ENCODE measurements at places on chromosomes 11 and 22.
A peak's percentile ranks its signal among the peaks of the same experiment; 100 is the strongest.

- peak; percentile 11 for DNase-seq
Measured at GRCh38 chr11:133635244-133635739, 103.0 kb upstream of the OPCML start.

DNA sequence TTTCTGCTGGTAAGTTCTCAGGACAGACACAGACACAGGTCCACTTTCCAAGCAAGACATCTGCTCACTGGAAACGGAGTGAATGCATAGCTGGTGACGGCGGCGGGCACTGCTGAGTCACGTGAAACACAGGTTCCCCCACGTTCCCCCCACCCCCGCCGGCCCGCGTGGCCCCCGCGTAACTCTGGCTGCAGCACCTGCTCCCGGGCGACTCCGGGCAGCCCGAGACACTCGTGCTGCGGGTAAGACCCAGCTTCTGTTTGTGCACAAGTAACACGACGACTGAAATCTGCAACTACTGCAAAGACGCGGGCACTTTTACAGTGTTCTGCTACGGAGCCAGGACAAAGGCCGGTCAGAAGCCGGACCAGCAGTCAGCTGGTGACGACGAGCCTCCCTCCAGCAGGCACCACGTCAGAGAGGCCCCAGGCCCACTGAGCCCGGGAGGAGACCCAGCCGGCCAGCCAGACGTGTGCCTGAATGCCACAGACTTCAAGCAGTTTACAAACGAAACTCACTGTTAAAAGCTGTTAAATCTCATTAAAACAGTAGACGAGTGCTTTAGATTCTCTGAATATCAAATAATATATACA lies 12.9 kb upstream of the ARFGAP3 start:
- no peak for DNase-seq

- no peak for DNase-seq
Measured at GRCh38 chr22:43998679-43999264, 25.3 kb upstream of the PARVB start.

- peak; percentile 85 for DNase-seq
Measured at GRCh38 chr11:133927690-133928627, 28.8 kb downstream of the IGSF9B start.

- no peak for DNase-seq
Measured at GRCh38 chr11:128480665-128481064, 106.7 kb downstream of the ETS1 start.

GRCh38 chr11:94862926-94863880 lies 95.0 kb downstream of the AMOTL1 start:
- no peak for DNase-seq

GRCh38 chr11:22711880-22712279 lies 45.5 kb downstream of the GAS2 start:
- DNase-seq, result no peak

DNA sequence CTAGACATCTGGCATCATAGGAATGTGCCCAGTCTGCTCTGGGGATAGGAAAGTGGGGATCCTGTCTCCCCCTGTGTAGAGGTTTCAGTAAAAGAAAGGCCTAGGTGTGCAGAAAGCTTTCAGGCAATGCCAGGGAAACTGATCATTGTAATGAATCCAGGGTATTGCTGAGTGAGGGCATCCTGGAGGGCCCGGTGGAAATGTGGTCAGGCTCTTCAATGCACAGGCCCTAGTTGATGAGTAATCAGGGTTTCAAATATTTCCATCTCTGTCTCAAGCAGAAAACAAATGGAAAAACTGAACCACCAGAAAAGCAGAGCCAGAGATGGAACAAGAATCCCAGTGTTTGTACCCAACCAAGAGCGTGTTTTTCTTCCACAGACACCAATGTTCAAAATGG lies 2.0 kb downstream of the CD3E start:
- DNase-seq, result no peak

DNA sequence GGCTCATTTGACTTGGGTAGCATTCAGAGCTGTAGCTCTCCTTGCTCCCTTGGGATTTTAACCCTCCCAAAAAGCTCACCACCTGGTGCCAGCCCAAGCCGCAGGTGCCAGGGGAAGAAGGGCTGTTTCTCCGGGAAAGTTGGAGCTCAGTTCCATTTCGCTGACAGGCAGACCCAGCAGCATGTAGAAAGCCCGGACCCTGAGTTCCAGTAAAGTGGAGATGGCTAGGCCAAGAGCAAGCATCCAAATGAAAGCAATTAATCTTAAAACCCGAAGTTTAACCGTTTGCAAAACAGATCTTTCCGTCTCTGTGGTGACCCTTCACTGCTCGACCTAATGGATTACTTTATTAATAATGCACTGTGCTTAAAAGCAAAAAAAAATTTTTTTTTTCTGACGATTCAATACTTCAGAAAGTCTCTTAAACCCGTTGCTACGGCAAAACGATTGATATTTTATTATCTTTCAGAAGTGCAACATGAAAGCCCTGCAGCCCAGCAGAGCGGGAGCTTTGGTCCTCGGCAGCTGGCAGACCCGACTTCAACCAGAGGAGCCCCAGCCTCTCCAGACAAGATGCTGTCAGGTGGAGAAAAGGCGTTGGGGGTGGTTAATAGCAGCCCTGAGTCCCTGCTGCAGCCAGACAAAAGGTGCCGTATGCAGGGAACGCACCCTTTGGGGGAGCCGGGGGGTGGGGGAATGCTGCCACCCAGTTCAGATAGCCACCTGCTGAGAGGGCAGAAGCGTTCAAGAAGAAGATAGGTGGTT lies 3.3 kb downstream of the LMO1 start:
- DNase-seq, result no peak

GRCh38 chr11:93832780-93833179 lies 17.6 kb downstream of the VSTM5 start:
- DNase-seq, result no peak

DNA sequence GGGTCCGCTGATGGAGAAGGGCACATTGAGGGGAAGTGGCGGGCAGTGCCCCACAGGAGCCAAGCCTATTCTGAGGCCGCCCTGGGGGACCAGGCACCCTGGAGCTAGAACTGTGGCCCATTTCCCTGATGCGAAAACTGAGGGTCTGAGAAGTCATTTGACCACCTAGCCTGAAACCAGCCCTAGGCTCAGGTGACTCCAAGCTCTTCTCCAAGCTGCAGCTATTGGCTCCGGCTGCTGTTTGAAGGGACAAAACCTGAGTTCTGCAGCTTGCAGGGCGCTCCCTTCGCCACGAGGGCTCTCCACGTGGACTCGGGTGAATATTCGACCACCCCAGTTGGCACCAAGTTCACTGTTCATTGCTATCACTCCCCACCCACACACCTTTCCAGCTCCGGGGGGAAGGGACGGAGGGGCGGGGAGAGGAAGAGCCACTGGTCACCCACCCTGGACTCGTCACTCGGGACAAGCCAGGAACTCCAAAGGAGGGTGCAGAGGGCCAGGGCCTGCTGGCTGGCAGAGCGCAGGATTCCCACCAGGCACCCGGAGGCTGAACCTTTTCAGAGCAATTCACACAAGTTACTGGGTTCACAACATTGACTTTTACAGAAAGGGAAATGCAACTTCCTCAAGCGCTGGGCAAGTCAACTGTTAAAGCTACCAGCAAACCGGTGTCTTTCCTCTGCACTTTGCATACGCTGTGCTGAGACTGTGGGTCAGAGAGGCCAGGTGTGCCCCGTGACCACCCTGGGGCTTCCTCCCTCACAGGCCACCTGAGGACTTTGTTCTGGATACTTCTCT lies 1.1 kb upstream of the RAC2 start:
- no peak for DNase-seq

- DNase-seq, result no peak
Measured at GRCh38 chr11:8178297-8178696, 9.5 kb upstream of the RIC3 start.

- DNase-seq, result no peak
Measured at GRCh38 chr11:46616551-46617133, 385 bp downstream of the HARBI1 start.

DNA sequence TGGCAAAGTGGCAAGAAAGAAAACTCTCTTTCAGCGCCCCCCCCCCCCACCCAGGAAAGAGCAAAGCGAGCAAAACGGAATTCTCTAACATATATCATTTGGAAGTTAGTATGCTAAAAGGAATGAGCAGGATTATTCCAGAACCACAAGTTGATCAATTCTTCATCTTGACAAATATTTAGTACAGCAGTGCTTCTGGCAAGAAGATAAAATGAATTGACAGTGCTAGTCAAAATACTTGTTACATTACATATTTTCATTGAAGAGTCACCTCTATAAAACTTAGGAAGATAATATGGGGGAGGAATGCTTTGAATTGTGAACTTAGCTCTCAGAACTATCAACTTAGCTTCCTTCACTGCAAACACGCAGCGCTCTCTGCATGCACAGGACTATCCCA lies 377.4 kb downstream of the DYNC2H1 start:
- DNase-seq, result no peak

DNA sequence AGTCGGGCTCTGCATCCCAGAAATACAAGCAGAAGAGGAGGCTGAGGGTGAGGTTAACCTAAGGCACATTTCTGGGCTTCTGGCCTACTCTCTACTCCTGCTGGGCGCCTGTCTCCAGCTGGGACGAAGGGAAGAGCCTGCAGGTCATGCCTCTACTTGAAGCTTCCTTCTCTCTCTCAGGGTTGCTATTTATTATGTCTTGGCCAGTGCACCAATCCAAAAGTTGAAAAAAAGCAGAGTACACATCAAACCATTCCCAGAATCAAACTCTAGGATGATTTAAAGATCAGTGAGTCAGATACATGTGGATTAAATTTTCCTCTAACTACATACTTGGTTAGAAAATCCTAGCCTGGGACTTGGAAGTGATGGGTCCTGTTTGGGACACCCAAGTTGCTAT lies 60.2 kb upstream of the CDON start:
- DNase-seq, result no peak

GRCh38 chr11:23272095-23272494 lies 411.8 kb upstream of the CCDC179 start:
- DNase-seq, result no peak

DNA sequence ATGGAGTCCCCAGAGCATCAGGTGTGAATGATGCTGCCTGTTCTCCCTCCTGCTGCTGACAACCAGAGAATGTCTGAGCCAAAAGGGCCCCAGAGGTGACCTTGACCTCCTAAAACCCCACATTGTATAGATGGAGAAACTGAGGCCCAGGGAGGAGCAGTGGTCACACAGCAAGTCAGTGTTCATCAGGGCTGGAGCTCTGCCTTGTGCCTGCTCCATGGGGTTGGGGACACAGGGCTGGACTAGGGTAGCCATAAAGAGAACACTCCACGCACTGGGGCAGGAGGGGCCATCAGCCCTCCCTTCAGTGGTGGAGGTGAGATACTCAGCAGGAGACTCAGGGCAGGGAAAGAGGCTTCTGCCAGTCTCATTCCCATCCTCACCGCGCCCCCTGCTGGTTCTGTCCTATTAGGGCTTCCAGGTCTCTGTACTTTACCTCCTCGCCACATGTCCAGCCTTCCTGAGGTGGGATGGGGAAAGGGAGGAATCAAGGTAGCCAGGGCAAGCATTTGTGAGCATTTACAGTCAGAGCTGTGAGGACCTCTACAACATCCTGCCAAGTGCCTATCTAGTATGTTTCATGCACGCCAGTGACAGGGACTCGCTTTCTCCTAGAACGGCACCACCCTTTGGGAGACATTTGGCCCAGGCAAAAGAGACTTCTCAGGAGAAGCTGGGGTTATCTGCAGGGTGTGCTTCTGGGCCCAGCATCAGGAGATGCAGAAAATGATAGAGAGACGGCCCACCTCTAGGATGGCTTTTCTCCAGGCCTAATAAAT lies 43.2 kb downstream of the NEU3 start:
- peak; percentile 93 for DNase-seq

GRCh38 chr22:45453764-45454163 lies 40.3 kb downstream of the RIBC2 start:
- no peak for DNase-seq

DNA sequence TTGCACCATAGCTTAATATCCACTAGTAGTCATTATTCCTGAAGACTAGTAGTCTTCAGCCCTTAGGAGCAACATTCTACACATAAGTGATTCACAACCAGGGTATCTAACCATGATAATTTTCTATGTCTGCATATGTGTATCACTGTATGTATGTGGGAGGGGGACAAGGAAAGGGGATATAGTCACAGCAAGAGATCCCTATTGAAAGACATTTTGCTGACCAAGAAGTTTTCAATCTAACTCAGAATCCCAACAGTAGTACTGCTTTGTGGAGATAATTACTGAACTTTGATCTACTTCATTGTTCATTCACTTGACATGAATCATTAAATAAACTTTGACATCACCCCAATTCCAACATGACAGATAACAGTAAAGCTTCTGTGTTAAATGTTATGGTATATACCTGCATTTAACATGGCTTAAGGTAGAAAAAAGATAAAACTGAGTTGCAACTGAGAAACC lies 10.3 kb downstream of the PIK3C2A start:
- DNase-seq, result no peak

GRCh38 chr11:21814169-21814568 lies 378.7 kb upstream of the ANO5 start:
- DNase-seq, result no peak

DNA sequence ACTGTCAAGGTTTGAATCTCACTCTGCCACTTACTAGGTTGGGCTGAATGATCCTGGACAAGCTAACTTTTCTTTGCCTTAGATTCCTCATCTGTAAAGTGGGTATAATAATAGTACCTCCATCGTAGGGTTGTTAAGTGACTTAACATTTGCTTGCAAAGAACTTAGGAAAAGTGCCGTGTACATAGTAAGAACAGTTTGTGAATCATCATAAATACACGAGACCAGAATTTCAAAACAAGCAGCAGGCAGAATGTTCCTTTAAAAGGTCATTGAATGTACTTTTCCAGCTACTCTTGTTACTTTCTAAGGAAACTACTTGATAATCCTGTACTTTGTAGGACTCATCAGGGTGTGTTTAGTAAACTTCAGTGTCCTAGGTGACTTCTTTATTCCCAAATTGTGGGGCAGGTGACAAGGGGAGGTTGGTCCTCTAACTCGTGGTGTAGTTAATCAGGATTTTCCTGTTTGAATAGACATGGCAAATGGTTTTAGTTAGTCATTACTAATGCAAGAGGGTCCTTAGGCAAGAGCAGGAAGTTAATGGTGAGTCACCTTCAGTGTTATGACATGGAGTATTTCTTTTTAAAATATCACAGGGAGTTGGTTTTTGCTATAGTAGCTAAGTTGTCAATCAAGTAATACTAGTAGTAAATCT lies 67.9 kb downstream of the YAP1 start:
- DNase-seq, result no peak

- no peak for DNase-seq
Measured at GRCh38 chr11:124791626-124792341, 8.4 kb downstream of the MSANTD2 start.

GRCh38 chr11:133271871-133272776 lies 260.2 kb downstream of the OPCML start:
- DNase-seq, result no peak

DNA sequence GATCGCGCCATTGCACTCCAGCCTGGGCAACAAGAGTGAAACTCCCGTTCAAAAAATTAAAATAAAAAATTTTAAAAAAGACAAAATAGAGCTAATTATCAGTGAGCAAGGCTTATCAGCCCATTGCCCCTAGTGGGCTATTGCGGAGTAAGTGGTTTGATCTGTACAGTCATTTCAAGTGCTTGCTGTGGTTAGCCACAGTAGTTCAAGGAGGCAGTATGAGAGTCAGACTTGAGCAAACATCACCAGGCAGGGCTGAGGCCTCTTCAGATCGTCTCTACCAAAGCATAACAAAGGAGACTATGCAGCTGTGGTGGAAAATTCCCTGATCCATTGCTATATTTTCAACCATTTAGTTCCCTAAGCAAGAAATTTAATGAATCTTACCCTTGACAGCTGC lies 4.3 kb upstream of the SBF2 start:
- DNase-seq, result no peak

GRCh38 chr11:122775675-122776271 lies 62.5 kb upstream of the CRTAM start:
- no peak for DNase-seq

All from GM23338 (cell line).